Activated CD8-positive, alpha-beta memory T cell treated with anti-CD3 and anti-CD28 coated beads for 48 hours (primary cell): ENCODE measurements at places on chromosomes 16 and 17.
A peak's percentile ranks its signal among the peaks of the same experiment; 100 is the strongest.

DNA sequence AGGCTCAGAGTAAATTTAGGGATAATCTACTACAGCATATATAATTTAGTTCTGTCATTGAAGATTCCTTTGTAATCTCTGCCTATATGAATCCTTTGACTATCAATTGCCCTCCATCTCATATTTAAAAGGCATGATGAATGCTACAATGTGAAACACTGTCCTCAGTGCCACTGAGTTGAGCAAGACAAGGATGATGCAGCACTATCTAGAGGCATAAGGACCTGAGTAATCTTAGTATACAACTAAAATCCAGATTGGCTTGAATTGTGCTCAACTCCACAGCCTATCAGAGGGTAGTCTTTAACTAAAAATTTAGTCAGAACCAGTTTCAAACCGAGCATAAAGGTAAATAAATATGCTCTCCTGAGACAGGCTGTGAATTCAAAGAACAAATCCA, 11.6 kb upstream of the STRADA start:
- no peak for DNase-seq

DNA sequence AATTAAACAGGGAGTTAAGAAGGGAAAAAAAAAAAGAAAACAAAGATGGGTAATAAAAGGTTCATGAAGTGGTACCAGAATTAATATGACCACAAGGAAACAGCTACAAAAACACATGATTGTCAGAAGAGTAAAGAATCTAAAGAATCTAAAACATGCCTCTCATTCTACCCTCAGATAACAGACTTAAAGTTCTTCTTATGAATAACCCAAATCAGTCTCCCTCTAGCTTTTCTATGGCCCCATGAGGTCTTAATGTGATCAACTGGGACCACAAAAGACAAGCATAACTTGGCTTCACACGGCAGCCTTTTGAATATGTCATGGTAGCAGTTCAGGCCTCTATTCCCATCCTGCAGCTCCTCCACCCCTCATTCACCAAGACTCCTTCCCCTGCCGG, 6.9 kb downstream of the MYH10 start:
- DNase-seq = no peak

GRCh38 chr17:48102798-48103715, 1.8 kb upstream of the CBX1 start:
- DNase-seq = no peak

- DNase-seq = no peak
These were observed 8.5 kb downstream of the SNTB2 start for GRCh38 chr16:69195369-69196029.

DNA sequence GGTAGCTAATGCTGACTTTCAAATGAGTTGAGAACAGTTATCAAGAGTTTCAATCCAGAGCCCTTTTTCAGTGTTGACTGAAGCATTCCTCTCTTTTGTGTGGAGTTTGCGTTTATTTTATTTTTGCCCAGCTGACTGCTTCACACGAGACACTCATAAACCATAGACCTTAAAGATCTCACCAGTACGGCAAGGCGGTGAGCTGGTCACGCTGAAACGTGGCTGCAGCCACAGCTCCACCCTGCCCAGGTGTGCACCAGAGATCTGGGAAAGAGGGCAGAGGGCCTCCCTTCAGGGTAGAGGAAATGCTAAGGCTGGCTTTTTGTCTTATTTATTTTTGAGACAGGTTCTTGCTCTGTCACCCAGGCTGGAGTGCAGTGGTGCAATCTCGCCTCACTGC, 112.2 kb downstream of the AATF start:
- no peak for DNase-seq

- DNase-seq = peak; percentile 81
These were observed at the start of gene STARD3 for GRCh38 chr17:39636927-39637736. TSS of gene STARD3 (plus strand) at chr17:39637144. CDS start at chr17:39653532, 16,388 bp downstream.

DNA sequence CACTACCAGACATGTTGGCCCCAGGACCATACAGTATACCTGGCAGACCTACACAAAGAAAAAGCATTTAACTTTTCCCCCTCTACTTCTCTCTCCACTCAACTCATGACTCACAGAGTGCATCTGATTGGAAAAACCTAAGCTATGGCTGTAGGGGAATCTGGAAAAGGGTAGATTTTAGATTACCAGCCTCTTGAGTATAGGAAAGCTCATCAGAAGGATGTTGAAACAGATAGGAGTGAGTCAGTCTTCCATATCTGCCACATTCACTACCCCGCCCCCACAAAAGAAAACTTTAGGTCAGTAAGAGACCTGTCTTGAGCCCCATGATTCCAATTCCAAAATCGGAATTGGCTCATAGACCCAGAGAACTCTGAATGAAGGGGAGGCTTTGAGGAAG, 12.3 kb downstream of the KRT9 start:
- DNase-seq = no peak

DNA sequence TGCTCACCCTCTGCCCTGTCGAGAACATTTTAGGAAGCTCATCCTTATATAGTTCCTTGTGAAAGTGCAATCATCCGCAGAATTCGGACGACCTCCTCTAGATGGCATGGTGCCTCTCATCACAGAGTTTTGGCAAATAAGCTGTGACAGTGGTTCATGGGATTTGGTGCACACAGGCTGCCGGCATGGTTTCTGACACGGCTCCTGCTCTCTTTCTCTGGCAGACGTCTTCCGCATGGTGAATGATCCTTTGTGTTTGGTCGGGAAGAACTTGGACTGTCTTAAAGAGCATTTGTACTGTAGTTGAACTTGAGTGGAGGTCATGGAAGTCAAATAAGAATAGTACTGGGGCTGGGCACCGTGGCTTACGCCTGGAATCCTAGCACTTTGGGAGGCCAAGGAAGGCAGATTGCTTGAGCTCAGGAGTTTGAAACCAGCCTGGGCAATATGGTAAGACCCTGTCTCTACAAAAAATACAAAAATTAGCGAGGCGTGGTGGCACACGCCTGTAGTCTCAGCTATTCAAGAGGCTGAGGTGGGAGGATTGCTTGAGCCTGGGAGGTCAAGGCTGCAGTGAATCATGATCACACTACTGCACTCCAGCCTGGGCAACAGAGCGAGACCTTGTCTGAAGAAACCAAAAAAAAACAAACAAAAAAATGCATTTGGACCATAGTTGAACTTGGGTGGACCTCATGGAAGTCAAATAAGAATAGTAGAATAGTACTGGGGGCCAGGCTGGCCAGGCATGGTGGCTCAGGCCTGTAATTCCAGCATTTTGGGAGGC, 34.7 kb upstream of the NAT9 start:
- no peak for DNase-seq

GRCh38 chr16:8436931-8437330, 153.4 kb downstream of the TMEM114 start:
- DNase-seq = no peak

DNA sequence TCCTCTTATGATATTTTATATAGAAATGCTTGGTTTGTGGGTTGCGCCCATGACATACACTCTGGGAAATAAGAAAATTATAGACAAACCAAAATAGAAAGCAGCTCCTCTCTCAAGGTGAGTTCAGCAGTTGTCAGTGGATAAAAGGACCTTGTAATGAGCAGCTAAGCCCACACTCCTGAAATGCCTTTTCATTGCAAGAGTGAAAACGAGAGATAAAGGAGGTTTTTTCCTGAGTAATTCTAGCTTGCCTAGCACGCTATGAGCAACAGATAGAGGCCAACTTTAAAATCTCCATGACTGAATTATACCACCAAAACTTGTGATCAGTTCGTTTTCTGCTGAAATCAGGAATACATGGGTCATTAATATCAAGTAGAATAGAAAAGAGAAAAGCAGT, 261.8 kb upstream of the CACNG5 start:
- DNase-seq = no peak
